NCI-H524 (cell line): ENCODE measurements at places on chromosomes 7 and 10.
A peak's percentile ranks its signal among the peaks of the same experiment; 100 is the strongest.

GRCh38 chr10:132788831-132789219, 2.9 kb upstream of the NKX6-2 start:
- no peak for DNase-seq

- no peak for DNase-seq
These were observed 247.3 kb downstream of the SUGCT start for GRCh38 chr7:40382145-40382544.

- DNase-seq = peak; percentile 48
These were observed 20.3 kb downstream of the MYOF start for GRCh38 chr10:93461807-93462178.

DNA sequence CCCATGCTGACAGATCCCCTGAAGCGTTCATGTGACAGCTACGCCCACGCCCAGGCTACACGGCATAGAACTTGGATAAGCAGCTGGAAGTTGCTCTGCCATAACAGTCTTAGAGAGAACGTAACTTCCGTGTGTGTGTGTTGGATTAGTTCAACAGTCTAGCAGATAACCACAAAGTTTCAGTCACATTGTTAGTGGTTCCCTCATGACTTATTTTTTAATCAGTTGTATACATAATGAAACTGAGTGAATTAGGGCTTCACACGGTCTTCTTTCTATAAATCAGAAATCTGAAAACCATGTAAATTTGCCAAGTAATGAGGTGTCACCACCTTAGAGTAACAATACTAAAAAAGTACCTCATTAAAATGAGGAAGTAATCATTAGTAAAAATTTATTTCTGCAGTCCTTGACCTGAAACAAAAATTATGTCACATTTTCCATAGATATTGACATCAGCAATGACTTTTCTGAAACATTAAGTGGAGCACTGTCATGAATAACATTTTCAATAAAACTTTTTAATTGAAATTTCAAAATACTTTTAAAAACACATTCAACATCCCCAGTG, 21.7 kb upstream of the MACC1 start:
- no peak for DNase-seq

DNA sequence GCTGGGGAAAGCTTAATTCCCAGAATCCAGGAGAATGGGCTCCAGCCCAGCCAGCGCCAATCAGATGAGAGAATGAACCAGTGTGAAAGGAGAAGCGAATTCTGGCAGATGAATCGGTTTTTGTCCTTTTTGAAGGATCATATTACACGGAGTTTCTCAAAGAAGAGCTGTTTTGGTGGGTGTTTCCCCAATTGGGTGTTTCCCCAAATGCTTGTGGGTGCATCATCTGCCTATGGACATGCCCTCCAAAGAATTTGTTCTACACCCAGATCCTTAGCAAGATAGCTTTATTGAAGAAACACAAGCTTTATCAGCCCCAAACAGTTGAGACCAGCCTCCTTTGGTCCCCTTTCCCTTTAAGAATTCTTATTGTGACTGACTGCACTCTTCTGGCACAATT, 186.5 kb upstream of the GPR26 start:
- DNase-seq = no peak

DNA sequence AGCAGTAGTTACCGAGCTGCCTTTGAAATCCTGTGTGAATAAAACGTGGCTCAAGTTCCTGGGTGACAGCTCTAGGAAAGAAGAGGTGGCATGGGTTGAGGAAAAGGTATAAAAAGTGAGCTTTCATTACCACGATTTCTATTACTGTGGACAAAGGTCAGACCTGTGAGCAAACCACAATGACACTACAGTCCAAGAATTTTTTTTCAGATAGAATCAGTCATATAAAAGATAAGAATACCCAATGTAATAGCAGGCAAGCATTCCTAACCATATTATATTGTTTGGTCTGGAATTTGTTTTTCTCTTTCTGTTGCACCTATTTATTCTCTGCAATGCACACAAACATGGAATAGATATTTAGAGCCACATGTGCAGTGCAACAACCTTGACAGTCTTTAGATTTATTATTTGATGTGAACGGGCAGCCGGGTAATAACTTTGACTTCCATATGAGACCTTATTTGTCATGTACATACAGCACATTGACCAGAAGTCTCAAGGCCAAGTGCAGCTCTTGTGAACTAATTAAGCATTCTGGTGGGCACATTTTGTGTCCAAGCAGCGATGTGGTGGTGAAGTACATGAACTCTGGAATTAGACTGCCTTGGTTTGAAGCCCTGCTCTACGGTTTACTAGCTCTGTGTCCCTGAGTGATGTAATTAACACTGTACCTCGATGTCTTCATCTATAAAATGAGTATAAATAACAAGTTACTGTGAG, 156.8 kb downstream of the NRCAM start:
- no peak for DNase-seq

DNA sequence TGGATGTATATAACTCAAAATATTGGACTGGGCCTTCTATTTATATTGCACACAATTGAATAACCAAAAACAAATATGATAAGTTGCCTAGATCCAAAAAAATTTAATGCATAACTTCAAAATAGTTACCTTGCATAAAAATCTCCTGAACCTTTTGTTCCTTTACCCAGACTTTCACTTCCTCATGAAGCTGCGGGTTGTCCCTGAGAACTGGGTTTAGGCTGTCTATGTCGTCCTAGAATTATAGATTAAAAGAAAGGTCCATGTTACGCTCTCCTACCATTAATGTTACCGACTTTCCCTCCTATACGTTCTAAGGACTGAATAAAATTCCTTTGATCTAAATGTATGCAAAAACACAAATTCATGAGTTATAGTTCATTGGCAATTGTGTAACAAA, 86.6 kb downstream of the NRBF2 start:
- DNase-seq = no peak

GRCh38 chr7:127955051-127955531, 76.1 kb downstream of the LRRC4 start:
- DNase-seq = no peak

DNA sequence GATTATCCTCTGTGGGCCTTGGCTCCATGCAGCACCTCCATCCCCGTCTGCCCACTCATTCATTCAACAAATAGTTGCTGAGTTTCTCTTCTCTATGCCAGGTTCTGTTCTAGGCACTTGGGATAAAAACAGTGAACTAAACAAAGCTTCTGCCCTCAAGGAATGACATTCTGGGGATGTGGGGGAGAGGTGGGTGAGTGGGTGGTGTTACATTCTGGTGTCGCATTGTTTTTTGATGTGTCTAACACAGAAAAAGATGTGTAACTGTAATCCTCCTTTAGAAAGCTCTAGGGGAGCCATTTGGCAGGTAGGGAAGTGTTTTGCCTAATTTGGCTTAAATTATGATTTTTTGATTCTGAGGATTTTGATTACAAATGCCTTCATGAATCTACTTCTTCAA, 21.4 kb downstream of the AUTS2 start:
- no peak for DNase-seq

GRCh38 chr7:43634384-43634783, 51.5 kb downstream of the STK17A start:
- DNase-seq = no peak

DNA sequence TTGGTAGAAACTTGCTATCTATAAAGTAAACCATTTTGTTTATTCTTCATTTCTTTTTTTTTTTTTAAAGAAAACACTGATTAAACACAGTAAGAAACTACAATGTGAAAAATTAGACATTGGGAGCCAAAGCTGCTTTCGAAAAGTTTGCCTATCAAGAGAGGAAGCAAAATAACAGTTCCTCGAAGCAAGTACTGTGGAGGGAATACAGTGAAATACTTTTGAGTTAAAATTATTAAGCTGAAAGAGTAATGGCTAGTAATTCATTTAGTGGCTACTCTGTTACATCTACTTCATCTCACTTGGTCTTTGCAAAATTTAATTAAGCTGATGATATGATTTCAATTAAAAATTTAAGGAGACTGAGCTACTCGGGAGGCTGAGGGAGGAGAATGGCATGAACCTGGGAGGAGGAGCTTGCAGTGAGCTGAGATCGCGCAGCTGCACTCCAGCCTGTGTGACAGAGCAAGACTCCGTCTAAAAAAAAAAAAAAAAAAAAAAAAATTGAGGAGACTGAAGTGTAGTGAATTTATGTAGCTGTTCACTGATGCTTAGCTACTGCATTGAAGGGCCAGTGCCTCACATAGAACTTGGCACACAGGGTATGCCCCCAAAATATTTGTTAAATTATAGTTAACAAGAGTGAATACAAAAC, 982.1 kb upstream of the MBL2 start:
- no peak for DNase-seq

DNA sequence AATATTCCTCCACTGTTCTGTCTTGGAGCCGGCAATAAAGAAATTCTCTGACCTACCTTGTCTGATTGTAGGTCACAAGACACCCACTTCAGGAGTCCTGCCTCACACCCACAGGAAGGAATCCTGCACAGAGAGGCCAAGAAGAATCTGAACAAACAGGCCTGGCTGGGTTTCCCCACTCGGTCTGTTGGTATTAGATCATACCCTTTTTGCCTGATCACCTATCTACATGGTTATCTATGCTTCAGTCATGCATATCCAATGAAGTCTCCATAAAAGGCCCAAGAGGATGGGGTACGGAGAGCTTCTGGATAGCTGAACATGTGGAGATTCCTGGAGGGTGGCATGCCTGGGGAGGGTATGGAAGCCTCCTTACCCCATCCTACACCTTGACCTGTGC, 12.3 kb downstream of the OGDH start:
- DNase-seq = no peak

DNA sequence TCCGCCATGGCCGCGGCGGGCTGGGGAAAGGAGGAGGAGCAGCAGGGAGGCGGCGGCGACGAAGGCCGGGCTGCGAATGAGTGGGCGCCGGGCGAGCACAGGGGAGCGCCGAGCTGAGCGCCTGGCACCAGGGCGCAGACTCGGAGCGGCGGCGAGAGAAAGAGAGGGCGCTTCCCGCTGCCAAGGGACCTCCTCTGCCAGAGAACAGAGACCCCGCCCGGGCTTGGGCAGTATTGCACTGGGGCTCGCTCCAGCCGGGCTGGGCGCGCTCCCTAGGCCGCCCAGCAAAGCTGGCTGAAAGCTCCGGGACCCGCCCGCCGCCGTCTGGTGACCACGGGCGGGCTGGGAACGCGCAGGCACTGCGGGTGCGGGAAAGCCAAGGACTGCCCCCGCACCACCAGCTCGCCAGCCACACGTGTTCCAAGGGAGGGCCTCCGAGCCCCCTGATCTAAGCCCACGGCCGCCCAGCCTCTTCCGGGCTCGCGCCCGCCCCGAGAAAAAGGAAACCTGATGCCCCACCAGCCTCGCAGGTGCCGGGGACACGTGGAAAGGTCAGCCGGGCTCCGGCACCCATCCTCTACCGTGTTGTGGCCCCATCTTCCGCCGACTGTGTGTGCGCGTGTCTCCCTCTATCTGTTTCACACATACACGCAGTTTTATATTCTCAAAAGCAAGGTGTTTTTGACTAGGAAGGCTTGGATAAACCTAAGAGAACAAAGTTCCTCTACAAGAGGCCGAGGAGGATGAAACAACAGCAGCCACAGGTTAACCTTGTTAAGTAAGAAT, at the start of gene CCDC6:
CCDC6 (minus strand) TSS at position 140 of the 786 bp plus-strand sequence; CDS start at position 8, 132 bp downstream.
- DNase-seq = peak; percentile 78

GRCh38 chr10:21334891-21335696, 190.4 kb downstream of the SKIDA1 start:
- no peak for DNase-seq

DNA sequence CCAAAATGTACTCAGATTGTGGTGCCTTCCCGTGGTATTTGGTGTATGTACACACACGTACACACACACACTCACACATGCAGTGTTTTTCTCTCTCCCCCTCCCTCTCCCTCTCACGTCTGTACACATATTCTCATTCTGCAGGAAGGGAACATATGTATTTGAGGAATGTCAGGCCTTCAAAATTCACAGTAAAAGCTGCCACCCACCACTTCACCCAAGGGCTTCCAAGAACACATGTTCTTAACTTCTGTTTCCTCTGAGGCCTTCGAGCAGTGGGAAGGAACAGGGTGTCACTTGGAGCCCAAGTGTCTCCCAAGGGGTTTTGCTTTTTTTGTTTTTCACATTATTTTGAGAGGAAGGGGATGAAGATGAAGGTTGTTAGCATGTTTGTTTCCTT, 198.9 kb downstream of the TCF7L2 start:
- DNase-seq = peak; percentile 24

DNA sequence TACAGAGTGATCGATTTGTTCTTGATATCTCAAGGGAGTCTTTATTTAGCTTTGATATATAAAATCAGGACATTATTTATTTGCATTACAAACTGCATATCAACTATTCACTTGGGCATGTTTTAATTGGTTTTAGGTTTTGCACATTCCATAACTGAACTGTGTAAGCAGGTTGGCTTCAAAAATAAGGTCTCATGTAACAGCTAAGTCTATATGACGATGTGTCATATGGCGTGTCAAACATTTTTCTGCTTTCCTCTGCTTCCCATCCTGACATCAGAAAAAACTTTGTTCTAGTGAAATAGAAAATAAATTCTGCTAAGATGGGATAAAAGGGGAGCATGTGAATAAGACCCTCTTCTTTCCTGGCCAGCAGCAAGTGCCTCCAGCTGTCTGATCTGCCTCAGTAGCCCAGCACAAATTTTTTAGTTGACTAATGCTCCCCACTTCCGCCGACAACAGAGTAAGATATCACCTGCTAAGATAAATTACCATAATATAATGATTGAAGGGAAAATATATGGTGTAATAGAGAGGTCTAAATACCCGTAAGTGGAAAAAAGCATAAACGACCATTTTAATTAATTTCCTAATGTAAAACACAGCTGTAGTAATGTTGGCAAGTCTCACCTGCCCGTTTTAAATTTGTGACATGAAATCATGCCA, 180.5 kb downstream of the TAX1BP1 start:
- DNase-seq = no peak

GRCh38 chr10:132239126-132240031, 52.6 kb downstream of the DPYSL4 start:
- DNase-seq = no peak

GRCh38 chr7:105935250-105935649, 27.8 kb upstream of the CDHR3 start:
- DNase-seq = peak; percentile 77

DNA sequence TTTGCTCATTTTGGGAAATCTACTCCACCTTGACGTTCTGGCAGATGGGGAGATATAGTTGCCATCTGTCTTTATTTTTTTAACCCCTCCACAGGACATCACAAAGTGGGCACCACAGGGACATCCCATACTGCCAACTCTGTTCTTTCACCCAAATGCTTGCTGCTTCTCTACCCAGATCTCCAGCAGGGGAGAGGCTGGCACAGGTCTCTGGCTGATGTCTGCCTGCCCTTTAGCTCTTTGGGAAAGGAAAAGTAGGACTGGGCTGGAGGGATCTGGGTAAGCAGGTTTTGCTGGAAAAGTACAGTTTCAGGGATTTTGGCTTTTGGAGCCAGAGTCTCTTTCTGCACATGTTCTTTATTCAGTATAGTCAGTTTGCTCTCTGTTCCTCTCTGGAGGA, 156.7 kb downstream of the ANLN start:
- DNase-seq = peak; percentile 77

GRCh38 chr10:61299841-61300240, 153.3 kb downstream of the TMEM26 start:
- no peak for DNase-seq

DNA sequence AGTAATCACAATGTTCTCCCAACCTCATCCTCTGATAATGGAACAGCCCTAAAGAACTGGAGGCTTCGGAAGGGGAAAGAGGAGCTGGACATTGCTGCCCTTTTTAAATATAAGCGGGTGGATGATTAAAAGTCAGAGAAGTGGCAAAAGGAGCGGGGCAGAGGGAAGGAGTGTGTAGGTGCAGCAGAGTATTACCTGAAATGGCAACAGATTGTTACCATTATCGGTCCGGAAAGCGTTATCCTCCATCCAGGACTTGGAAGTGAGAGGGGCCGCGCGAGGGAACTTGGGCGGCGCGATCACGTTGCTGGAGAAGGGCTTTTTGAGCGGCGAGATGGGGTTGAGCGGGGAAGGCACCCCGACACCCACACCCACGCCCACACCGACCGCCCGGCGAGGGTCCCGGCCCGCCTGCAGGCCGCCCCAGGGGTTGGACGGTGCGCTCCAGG, 51.7 kb downstream of the CPEB3 start:
- DNase-seq = no peak
